ENCODE measurements at places on chromosomes 13 and 19.

GRCh38 chr19:3573858-3574637 is 1.3 kb downstream of the HMG20B start:
- DNase-seq = peak; percentile 93

GRCh38 chr13:99558570-99559180 is 57.4 kb downstream of the TM9SF2 start:
- DNase-seq = no peak

- DNase-seq = no peak
Measured at GRCh38 chr19:409516-410242, 732 bp upstream of the C2CD4C start.

GRCh38 chr19:18985257-18985656 is 44.2 kb upstream of the HOMER3 start:
- no peak for DNase-seq

- no peak for DNase-seq
Measured at GRCh38 chr13:21427741-21428140, 31.4 kb downstream of the ZDHHC20 start.

GRCh38 chr13:48570216-48570828 is 37.4 kb upstream of the RCBTB2 start:
- DNase-seq = no peak

DNA sequence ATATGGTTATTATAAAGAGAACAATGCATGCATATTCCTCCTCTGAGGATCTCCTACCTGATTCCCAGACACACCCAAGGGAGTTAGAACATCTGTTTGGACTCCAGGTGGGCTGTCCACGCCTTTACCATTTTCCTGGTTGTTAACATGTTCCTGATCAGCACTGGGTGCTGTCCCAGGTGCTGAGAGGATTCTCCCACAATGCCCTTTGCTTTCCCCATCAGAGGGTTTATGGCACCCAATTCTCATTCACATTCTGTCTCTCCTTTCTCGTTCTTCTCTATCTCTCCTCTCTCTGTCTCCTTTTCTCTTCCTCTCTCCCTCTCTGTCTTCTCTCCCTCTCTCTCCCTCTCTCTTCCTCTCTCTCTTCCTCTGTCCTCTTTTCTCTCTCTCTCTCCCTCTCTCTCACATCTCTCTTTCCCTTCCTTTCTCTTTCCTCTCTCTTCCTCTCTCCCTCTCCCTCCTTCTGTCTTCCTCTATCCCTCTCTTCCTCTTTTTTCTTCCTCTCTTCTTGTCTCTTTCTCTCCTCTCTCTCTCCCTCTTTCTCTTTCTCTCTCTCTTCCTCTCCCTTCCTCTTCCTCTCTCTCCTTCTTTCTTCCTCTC is 3.3 kb upstream of the RDH13 start:
- no peak for DNase-seq

DNA sequence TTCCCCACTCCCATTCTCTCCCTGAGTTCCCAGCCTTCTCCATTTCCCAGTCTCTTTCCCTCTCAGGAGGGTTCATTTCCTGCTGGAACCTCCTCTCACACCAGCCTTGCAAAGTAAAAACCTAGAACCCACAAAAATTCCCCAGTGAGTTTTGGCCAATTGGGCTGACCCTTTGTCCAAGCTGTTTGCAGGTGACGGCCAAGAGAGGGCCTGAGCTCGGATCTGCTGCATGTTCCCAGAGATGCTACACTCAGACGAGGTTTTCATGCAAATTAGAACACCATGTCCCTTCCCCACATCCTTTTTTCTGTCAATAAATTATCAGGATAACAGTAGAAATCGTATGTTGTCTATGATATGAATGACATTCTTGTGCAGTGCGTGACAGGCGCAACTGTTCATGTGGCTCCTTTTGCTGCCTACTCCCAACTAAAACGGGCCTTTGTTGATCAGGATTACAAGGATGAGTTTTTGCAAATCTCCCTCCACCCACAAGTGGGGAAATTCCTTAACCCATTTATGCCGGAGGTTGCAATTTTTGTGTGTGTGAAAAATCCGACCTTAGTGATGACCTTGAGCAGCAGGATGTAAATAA is 149.5 kb downstream of the CACNA1A start:
- DNase-seq = no peak

DNA sequence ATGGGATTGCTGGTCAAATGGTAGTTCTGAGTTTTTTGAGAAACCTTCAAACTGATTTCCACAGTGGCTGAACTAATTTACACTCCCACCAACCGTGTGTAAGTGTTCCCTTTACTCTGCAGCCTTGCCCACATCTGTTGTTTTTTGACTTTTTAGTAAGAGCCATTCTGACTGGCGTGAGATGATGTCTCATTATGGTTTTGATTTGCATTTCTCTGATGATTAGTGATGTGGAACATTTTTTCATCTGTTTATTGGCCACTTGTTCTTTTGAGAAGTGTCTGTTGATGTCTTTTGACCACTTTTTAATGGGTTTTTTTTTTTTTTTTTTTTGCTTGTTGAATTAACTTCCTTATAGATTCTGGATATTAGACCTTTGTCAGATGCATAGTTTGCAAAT is 4.3 kb downstream of the CAB39L start:
- no peak for DNase-seq

DNA sequence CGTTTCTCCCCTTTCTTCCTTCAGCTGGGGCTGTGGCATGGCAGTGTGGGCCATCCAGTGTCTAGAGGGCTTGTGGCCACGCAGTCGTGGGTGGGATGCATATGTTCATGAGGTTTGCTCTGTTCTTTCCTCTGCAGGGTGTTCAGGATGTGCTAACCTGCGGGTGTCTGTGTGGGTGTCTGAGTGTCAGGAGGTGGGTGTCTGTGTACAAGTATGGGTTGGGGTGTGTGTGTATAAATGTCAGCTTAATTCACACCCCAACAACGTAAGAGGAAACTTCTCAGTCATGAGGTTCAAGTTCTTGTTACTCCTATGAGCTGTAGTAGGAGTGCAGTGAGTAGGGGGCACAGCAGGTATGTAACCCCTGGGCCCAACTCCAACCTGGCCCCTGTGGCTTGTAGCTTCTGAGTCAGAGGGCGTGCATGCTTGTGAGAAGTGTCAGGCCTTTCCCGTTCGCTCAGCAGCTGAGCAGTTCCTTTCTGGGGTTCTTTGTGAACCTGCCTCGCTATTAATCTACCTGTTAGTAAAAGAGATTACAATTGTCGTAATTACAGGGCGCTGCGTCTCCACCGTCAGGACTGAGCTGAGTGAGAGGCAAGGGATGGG is 49.1 kb downstream of the NFIX start:
- no peak for DNase-seq

DNA sequence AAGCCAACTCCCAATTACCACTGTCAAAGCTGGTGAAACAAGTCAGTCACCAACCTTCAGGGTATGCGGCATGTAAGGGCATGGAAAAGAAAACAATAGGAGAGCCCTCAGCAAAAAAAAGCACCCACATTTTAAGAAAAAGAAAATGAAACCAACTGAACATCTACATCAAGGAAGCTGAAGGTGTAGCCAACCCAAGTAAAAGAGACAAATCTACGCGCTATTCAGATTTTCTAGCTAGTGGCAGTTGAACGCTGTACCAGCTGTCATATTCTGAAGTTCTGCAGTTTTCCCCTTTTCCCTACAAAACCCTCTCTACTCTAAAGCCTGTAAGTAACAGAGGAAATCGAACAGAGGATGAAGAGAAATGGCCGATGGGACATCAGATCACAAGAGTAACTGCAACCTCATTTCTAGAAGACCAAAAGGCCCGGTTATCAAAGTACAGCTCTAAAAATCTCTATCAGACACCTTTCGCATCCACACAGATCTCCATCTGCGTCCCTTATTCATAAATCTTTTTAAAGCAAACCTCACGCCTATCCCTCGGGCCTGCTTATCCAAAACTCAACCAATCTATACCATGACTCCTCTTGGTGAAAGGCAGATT is 1.4 kb downstream of the MYCBP2 start:
- DNase-seq = no peak

DNA sequence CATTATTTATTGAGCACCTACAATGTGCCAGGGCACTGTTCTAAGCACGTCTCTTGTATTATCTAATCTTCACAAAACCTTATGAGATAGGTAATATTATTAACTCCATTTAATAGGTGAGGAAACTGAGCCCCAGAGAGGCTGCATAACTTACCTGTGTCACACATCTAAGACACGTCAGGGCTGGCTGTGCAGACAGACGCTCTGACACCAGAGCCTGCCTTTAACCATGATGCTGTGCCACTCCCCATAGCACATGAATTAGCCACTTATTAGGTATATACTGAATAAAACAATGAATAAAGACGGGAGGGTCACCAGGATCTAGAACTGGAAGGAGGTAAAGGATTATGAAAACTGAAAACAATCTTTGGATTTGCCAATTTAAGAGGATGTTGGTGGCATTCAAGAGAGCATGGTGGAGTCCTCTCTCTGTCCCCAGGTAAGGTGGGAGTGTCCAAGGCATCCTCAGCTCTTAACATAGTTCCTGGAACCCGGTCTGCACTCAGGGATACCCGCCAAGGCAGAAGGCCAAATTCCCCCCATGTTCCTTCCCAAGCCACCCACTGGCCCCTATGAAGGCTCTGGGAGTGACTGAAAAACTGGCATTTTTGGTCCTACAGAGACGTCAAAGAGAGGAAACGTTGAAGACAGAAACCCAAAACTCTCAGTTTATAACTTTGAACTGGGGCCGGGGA is 479.7 kb downstream of the FOXO1 start:
- DNase-seq = no peak

GRCh38 chr19:15479391-15480345 is at the start of gene PGLYRP2:
Gene PGLYRP2 (minus strand): TSS chr19:15479501. CDS start chr19:15479371, 130 bp downstream.
- DNase-seq = no peak

Data from Right ventricle myocardium superior (tissue), 1 donor.